ENCODE measurements at places on chromosomes 16 and 17.

DNA sequence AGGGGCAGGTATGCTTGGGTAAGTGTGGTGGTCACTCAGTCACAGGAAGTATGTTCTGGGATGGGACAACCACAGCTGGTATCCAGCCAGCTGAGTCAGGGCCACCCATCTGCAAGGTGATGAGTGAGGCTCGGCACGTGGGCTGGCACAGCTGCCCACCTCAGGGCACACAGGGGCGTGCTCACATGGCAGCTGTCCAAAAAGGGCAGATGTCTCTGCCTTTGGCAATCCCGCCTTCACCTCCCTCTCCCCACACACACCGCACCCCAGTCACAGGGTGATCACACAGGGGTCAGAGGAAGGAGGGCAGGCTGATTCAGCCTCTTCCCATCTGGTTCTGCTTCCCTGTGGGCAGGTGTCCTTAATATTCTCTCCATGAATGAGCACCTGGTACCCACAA lies 85.9 kb upstream of the TOB1 start:
- DNase-seq, result no peak

- no peak for DNase-seq
Observed at GRCh38 chr16:68749432-68749831, 12.3 kb downstream of the CDH1 start.

DNA sequence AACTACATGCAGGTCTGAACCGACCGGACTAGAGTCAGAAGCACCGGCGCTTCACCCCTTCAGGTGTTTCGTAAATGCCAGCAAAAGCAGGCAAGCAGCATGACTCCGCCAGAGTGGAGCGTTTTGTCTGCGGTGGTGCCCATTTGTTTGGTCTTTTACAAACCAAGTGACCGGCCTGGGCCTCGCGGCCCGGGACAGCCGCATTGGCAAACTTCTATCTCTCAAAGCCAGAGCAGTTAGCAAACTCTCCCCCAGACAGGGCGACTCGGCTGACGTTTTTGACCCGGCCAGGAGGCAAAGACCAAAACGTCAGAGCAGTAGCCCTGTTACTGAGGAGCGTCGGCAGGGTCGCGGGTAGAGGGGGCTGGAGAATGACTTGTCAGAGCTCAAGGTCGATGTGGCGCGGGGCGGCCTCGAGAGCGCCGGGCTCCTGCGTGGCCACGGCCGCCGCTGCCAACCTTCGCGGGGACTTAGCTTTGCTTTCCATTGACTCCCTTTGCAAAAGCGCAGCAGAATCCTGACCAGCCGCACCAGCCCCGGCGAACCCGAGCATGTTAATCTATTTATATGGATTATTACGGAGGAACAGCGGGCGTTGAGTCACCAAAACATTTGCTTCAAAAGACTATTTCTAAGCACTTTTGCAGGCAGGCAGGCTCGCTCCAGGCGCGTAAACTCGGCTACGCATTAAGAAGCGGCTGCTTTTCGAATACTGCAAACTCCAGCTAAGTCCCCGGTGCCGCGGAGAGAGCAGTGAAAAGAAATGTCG lies 763 bp upstream of the SOX9 start:
- no peak for DNase-seq

DNA sequence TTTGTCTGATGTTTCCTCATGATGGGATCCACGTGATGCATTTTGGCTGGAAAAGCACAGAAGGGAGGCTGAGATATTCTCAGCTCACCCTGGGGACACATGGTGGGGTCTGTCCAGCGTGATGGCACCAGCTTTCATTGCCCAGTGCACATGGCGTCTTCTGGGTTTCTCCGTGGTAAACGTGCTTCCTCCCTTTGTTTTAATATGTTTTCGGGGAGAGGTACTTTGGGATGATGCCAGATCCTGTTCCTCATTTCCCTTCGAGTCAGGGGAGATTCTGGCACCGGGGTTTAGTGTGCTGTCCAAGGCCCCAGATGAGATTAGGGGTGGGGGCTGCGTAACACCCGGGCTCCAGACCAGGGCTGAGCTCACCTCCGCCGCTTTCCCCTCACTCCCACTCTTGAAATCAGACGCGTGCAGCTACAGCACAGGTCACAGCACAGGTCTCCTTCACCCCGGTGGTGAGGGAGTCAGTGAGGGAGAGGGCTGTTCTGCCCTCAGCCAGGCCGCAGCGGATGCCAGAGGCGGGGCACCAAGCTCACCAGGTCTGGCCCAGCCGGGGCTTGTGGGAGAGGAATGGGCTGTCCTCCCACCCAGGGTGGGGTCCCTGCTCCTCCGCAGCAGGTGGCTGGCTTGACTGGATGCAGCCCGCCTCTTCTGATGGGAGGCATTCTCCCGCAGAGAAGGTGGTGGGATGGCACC lies 33.9 kb downstream of the COX4I1 start:
- no peak for DNase-seq

DNA sequence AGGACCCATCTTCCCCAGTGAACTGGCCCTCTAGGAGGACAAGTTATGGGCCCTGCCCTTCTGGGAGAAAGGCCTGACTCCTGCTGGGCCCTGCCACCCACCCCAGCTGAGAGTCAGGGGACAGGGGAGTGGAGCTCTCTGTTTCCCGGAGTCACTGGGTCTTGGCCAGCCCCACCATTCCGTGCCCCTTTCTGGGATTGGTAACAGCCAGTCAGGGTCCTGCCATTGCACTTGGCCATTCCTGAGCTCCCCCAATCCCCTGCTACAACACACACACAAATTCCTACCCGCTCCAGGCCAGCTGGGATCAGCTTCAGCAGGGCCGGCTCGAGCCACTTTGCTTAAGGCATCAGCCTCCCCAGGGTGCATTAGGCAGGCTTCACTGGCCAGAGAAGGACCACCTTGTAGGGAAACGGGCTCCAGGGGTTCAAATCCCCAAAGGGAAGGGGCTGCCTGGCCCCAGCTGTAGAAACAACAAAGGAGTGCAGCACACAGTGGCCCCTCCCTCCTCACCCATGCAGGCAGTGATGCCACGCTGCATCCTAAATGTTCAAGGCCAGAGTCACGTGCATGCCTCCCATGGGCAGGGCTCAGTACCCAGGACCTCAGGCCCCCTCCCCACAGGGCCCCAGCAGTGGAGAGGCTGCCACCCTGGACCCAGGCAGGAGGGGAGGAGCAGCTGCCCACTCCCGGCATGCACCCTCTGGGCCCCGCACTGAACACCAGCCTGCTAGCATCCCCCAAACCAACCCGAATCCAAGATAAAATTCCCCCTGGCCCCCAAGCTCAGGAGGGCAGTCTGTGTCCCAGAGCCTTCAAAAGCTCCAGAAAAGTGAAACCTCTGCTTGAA lies 37.7 kb downstream of the C16orf78 start:
- DNase-seq, result no peak

GRCh38 chr16:30895627-30896260 lies 670 bp upstream of the CTF1 start:
- DNase-seq, result no peak

DNA sequence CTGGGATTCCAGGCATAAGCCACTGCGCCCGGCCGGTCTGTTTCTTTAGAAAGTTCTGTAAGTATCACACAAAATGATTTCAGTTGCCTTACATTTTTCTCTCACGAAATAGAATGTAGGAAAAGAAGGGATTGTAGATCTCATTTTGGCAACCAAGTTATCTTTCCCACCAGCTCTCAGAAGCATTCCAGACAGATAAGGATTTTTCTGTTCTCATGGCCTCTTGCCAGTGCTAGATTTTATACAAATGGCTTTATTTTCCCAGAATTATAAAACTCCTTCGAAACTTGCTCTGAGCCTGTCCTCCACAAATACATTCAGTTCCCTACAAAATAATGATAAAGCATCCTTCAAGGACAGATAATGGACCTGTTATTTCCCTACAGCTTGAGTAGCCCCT lies 46.9 kb downstream of the LCMT1 start:
- DNase-seq, result no peak

GRCh38 chr17:59856859-59857794 lies 35.6 kb downstream of the TUBD1 start:
- DNase-seq, result no peak
